Uterus (tissue), 4 donors: ENCODE measurements at places on chromosomes 6 and 20. TPM values are rescaled to one million over a fixed set of nuclear protein-coding genes. Genes with fewer than 3 reads are reported as not detected.
A peak's percentile ranks its signal among the peaks of the same experiment; 100 is the strongest.

The THEMIS gene
- total RNA-seq = 1.6 TPM

The PGC gene
- 0.91 TPM for total RNA-seq

The FNDC11 gene
- not detected for total RNA-seq

- H3K4me1 ChIP-seq = peaks cover 4% of the 10 kb centered on the region
- peak overlapping the region; percentile 61 for H3K4me3 ChIP-seq
- no peaks in the 10 kb centered on the region for H3K27me3 ChIP-seq
- peak overlapping the region; percentile 86 for H3K27ac ChIP-seq
- no peak for DNase-seq
Observed at GRCh38 chr6:116682334-116682712, 1.3 kb downstream of the KPNA5 start.

The VGLL2 gene
- total RNA-seq = not detected

DNA sequence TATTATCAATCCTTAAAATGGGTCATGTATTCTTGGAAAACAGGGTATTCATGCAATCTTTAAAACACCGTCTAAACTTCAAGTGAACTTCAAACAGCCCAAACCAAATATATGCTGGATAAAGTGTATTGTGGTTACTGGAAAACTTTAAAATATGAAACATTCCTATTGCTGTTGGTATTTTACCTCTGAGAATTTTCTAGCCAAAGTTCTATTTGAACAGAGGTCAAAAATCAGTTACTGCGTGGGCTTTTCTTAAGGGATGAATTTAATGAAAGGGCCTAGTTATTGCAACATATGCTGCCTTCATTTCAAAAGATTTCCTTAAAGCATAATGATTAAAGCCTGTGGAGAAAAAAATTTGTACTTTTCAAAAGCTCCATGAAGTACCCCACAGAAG, 436.0 kb downstream of the PLCB1 start:
- H3K27ac ChIP-seq = no peak overlapping the region
- H3K27me3 ChIP-seq = no peaks in the 10 kb centered on the region
- H3K4me1 ChIP-seq = no peaks in the 10 kb centered on the region
- H3K4me3 ChIP-seq = no peak overlapping the region
- no peaks in the 10 kb centered on the region for H3K36me3 ChIP-seq

DNA sequence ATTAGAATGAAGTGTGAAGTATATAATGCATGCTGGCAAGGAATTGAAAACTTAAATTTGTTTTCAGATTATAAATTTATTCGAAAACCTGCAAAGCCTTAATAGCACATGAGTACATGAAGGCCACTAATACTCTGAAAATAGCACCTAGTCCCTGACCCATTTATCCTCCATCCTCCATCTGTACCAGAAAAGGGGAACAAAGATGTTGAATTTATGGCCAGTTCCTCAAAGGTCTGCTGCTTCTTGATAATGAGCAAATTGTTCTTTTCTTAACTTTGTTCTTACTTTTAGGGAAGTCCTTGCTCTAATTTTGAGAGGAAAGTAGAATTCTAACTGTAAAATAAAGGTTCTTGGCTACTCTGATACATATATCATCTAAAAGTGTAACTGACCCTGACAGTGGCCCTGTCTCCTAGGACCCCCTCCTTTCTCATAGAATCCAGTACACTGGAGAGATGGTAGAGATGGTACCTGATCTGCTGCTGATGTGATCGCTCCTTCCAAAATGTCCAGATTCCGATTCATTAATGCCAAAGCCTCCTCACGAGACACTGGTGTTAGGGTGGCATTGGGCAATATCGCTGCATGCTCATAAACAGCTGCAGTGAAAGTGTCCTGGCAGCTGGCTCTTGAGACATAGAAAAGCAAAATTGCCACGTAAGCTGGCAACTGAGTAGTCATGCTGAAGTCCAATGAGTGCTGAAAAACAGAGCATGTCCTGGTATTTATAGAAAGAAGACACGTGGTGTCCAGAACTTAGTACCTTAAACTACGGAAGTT, at the start of gene VNN1:
VNN1 (minus strand) TSS at position 704 of the 783 bp plus-strand sequence; CDS start at position 684, 20 bp downstream.
- no peaks in the 10 kb centered on the region for H3K4me1 ChIP-seq
- no peak for DNase-seq
- no peak within 1 kb of the TSS for H3K4me3 ChIP-seq
- no peaks in the 10 kb centered on the region for H3K36me3 ChIP-seq

The BHLHE23 gene
- total RNA-seq = not detected

The ANKRD66 gene
- total RNA-seq = not detected

The BPIFB1 gene
- total RNA-seq = not detected

DNA sequence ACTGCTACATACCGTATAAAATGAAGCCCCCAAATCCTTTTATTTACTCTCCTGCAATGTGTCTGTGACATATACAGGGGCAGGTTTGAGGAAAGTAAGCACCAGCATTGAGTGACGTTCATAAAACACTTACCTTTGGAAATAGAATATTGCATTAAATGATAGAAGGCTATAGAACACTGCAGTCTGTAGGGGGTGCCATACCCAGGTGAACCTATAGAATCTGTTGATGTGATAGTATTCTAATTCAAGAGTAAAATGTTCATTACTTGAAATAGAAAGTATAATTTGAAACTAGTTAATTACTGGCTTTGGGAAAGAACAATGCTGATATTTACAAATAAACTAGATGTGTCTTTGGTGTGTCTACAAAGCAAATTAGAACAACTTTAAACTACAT, 47.0 kb upstream of the PRL start:
- no peak overlapping the region for H3K27ac ChIP-seq
- H3K27me3 ChIP-seq = no peaks in the 10 kb centered on the region
- H3K4me3 ChIP-seq = no peak overlapping the region
- DNase-seq = no peak
- no peaks in the 10 kb centered on the region for H3K4me1 ChIP-seq
- H3K36me3 ChIP-seq = no peaks in the 10 kb centered on the region

DNA sequence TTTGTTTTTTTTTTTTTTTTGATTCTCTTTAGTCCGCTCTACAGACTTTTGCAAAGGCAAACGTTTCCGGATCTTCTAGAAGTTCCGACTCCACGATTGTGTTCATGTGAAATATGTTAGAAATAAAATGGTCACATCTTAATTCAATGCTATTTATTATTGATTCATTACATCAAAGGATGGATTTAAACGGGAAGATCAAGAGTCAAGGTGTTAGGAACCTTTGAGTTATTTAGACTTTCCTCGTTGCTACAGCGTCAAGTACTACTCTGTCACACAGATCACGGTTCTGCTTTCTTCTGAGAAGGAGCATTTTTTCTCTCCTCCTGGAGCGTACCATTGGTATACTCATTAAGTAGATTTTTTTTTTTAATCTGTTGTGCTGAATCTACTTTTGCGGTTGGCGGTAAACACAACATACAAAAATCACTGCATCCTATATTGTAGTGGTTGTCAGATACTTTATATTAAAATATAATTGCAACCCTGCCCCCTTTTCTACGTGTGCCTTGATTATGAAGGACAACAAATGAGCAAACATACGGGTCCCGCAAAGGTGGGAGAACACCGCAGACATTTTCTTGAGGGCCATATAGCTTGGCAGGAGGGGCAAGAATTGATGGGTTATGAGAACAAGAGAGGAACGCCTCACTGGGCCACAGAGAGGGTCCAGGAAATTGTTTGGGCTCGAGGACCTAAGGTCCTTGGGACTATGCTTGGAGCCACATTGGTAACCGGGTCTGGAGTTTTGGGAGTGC, 17.5 kb downstream of the HMGN4 start:
- no peak for DNase-seq
- no peaks in the 10 kb centered on the region for H3K4me1 ChIP-seq
- no peaks in the 10 kb centered on the region for H3K36me3 ChIP-seq
- H3K27me3 ChIP-seq = no peaks in the 10 kb centered on the region
- H3K4me3 ChIP-seq = peak overlapping the region; percentile 52

The ARFGEF3 gene
- 3.0 TPM for total RNA-seq
